Lower lobe of right lung (tissue), 2 donors: ENCODE measurements at places on chromosomes 12 and 14. TPM values are rescaled to one million over a fixed set of nuclear protein-coding genes. Genes with fewer than 3 reads are reported as not detected.

Gene NANOG
- not detected for total RNA-seq

- DNase-seq = no peak
Measured at GRCh38 chr12:32331133-32331532, 68.2 kb upstream of the FGD4 start.

Gene STRAP
- total RNA-seq = 65.4 TPM

Gene KRAS
- 28.6 TPM for total RNA-seq

Gene OR6C2
- total RNA-seq = not detected

- DNase-seq = no peak
Measured at GRCh38 chr12:100331871-100332270, 25.0 kb upstream of the SLC17A8 start.

Gene NDUFA9
- 68.5 TPM for total RNA-seq

DNA sequence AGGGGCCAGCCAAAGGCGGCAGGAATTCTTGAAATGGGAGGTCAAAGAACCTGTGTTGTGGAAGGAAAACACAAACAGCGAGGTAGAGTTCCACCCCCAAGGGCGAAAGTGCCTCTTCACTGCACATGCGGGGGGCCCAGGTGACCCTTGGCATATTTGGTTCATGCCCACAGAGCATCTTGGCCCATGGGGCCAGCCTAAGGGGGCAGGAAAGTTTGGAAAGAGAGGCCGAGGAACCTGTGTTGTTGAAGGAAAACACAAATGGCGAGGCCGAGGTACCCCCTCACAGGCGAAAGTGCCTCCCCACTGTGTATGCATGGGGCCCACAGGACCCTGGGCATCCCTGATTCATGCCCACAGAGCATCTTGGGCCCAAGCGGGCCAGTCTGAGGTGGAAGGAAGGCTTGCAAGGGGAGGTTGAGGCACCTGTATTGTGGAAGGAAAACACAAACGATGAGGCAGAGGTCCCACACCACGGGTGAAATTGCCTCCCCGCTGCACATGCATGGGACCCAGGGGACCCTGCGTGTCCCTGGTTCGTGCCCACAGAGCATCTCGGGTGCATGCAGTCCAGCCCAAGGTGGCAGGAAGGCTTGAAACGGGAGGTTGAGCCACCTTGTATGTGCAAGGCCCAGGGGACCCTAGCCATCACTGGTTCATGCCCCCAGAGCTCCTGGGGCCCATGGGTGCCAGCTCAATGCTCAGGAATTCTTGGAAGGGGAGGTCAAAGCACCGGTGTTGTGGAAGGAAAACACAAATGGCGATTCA is 384.1 kb downstream of the ALG10 start:
- DNase-seq = peak; percentile 14

- no peak for DNase-seq
Measured at GRCh38 chr12:42015051-42015461, 129.6 kb downstream of the GXYLT1 start.

Gene DPF3
- total RNA-seq = 0.59 TPM

GRCh38 chr12:110677206-110677911 is 11.6 kb downstream of the HVCN1 start:
- no peak for DNase-seq

Gene CYP27B1
- 1.1 TPM for total RNA-seq

- no peak for DNase-seq
Measured at GRCh38 chr14:53306267-53306721, 153.2 kb upstream of the DDHD1 start.

Gene KLC1
- 171 TPM for total RNA-seq

Gene SLC4A8
- 8.3 TPM for total RNA-seq

GRCh38 chr14:103185051-103186029 is 62.1 kb downstream of the TNFAIP2 start:
- DNase-seq = no peak

GRCh38 chr14:98270201-98270600 is 1001.8 kb downstream of the BCL11B start:
- DNase-seq = no peak

GRCh38 chr12:124469193-124469888 is 98.1 kb downstream of the NCOR2 start:
- DNase-seq = no peak

Gene ACVRL1
- 242 TPM for total RNA-seq

DNA sequence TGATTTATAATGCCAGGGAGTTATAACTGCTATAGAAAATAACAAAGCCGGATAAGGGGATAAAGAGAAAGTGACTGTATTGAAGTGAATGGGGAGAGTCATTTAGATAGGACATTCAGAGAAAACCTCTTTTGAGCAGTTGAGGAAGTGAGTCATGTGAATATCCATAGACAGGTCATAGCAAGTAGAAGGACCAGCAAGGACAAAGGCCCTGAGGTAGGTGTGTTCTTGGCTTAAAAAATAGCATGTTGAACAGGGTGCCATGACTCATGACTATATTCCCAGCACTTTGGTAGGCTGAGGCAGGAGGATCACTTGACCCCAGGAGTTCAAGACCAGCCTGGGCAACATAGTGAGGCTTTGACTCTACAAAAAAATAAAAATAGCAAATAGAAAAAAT is 51.5 kb upstream of the RAP1B start:
- DNase-seq = no peak

DNA sequence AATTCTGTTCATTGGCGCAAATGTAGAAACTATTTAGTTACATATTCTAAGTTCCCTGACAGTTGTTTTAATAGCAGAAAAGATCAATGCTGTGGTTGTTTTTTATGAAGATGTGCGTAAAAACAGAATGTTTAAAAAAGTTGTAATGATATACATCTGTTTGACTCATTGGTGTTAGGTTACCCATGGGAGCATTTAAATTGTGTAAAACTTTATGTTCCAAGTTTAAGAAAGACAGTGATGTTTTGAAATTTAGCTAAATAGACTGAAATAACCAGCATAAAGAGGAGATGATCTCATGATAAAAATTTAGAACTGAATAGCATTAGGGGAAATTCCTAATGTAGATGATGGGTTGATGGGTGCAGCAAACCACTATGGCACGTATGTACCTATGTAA is 3.6 kb downstream of the PELI2 start:
- DNase-seq = no peak

- DNase-seq = no peak
Measured at GRCh38 chr14:87628129-87628528, 364.9 kb downstream of the GALC start.
